Left lobe of liver (tissue), 2 donors: ENCODE measurements at places on chromosomes 2 and 18. TPM values are rescaled to one million over a fixed set of nuclear protein-coding genes. Genes with fewer than 3 reads are reported as not detected.

PLEK gene
- total RNA-seq = 2.9 TPM

GAL3ST2 gene
- 0.55 TPM for total RNA-seq

SKOR2 gene
- not detected for total RNA-seq

TUBA3E gene
- not detected for total RNA-seq

DNAH6 gene
- total RNA-seq = 1.9 TPM

HOXD10 gene
- total RNA-seq = not detected

IL1A gene
- total RNA-seq = not detected

LIMS2 gene
- total RNA-seq = 31.0 TPM

RAB31 gene
- 7.8 TPM for total RNA-seq

CYS1 gene
- total RNA-seq = 0.65 TPM

SEMA4F gene
- total RNA-seq = 2.6 TPM

CHRND gene
- not detected for total RNA-seq

EFEMP1 gene
- 3.1 TPM for total RNA-seq

NMUR1 gene
- total RNA-seq = 0.30 TPM

SNTG2 gene
- not detected for total RNA-seq

SCN2A gene
- total RNA-seq = 0.05 TPM

TTC21B gene
- 6.2 TPM for total RNA-seq

GPR55 gene
- not detected for total RNA-seq

DOK1 gene
- total RNA-seq = 2.8 TPM

IFT172 gene
- 7.4 TPM for total RNA-seq

ACMSD gene
- 123 TPM for total RNA-seq

MSTN gene
- total RNA-seq = not detected

KHK gene
- 267 TPM for total RNA-seq

KIAA2012 gene
- total RNA-seq = 0.30 TPM

SERPINB10 gene
- total RNA-seq = not detected

PPP1R1C gene
- 7.2 TPM for total RNA-seq

INPP5D gene
- 5.0 TPM for total RNA-seq

PECR gene
- total RNA-seq = 95.5 TPM

PMAIP1 gene
- 0.28 TPM for total RNA-seq

GKN1 gene
- total RNA-seq = not detected
